Iris pigment epithelial cell (primary cell): ENCODE measurements at places on chromosomes 2 and 18.

DNA sequence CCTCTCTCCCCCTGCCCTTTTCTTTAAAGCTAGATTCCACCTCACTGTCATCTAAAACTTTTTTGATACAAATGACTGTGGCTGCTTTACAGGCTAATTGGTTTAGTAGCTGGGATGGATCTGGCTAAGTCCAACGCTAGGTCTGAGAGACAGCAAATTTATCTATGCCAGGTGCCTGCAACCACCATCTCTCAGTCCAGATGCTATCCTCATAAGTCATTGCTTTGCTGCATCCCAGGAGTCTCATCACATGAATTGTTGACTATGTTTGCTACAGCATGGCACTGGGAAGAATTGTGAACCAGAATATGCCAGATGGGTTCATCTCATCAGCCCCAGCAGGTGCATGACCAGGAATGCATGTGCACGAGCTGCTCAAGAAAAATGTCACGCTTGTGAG is 100.0 kb upstream of the PID1 start:
- no peak for DNase-seq

- DNase-seq = no peak
Measured at GRCh38 chr18:2508678-2509077, 62.6 kb downstream of the METTL4 start.

- DNase-seq = no peak
Measured at GRCh38 chr18:23102493-23103261, 32.6 kb upstream of the CABLES1 start.

DNA sequence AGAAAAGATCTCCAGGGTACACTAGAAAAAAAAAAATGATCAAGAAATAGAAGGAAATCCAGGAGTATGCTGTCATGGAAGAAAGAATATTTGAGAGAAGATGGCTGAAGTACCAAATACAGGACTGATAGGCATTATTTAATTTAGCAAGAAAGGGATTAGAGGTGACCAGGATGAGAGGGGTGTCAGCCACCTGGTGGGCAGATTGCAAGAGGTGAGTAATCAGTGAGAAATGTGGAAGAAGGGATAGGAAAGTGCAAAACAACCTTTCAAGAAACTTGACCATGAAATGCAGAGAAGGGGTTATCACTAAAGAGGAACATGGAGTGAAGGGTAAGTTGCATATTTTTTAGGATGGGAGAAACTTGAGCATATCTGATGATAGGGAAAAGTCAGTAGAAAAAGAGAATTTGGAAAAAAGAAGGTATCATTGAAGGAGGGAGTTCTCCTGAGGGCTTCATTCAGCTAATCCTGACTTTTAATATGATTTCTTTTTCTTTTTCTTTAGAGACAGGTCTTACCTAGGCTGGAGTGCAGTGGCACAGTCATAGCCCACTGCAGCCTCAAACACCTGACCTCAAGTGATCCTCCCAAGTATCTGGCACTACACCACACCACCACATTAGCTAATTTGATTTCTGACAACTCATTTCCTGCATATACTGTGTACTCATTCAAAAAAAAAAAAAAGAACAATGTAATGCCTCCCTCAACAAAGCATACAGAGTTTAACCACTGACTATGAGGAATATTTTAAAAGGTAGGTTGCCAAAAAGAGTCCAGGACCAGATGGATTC is 101.3 kb downstream of the LRP2 start:
- no peak for DNase-seq

- DNase-seq = peak; percentile 64
Measured at GRCh38 chr18:58135701-58136331, 91.8 kb downstream of the NEDD4L start.

DNA sequence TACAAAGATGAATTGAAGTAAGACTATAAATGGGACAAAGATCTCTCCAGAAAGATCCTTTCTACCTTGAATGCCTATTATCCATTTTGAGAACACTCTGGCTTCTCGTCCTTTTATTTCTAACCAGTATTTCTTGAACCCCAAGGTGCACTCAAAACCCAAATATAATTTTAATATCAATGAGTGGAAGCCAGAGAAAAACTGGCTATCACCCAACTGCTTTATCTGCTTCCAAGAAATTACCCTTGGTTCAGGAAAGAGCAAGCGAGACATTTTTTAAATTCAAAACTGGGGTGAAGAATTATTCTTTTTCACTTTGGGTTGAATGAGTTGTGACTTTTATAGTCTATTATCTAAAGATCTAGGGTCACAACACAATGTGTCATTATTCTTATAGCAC is 221.3 kb downstream of the PTH2R start:
- no peak for DNase-seq

DNA sequence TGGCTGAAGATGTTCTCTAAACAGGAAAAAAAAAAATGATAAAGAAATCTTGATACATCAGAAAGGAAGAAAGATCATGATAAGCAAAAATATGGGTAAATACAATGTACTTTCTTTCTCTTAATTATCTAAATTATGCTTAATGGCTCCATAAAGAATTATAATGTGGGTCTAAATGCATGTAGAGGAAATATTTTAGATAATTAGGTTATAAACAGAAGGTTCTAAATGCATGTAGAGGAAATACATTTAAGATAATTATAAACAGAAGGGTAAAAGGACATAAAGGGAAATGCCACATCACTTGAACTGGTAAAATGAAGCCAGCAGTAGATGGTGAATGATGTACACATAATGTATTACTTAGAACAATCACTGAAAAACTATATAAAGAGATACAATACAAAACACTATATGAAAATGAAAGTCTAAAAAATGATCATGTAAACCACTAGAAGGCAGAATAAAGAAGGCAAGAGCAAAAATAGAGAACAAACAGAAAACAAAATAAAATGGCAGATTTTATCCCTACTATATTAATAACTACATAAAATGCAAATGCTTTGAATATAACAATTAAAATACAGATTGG is 308.4 kb upstream of the CDH2 start:
- no peak for DNase-seq

DNA sequence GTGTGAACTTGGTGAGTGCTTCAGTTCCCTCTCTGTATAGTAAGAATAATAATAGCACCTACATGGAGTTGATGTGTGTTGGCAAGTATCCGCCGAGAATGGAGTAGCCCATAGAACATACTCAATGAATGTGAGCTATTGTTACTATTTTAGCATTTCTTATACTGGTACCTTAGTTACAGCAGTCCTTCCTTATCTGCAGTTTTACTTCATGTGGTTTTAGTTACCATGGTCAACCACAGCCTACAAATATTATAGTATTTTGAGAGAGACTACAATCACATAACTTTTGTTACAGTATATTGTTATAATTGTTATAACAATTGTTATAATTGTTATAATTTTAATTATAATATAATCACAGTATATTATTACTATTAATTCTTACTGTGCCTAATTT is 152.5 kb upstream of the RASGRP3 start:
- no peak for DNase-seq

DNA sequence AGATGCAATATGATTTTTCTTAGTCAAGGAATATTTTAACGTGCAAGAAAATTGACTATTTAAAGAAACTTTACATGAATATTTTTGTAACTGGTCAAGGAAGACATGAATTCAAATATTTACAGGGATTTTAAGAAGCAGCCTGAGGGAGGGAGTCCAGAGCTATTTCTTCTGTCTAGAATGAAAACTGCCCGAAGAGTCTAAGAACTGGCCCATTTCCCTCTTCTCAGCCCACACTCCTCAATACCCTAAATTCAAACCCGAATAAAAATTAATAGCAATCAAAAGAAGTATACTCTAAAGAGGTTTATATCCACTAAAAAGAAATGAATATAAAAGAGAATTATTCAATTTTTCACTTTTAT is 6.5 kb upstream of the NDUFV2 start:
- DNase-seq = no peak

DNA sequence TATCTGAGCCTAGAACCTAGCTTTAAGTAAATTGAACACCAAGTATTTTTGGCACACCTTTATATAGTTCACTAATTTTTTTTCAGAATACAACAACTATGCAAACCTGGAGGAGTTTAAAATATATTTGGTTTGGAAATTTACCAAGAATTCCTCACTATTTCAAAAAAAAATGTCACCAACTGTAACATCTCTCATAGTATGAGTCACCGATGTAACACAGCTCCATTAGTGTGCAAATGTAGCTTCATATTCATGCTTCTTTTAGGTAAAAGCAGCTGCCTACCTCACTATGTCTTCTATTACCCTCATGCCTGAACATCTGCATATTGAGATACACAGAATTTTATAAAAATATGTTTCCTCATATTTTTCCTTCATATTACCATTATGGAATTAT is 80.5 kb downstream of the NRXN1 start:
- DNase-seq = peak; percentile 31

GRCh38 chr2:55601849-55602248 is 15.6 kb downstream of the PPP4R3B start:
- DNase-seq = no peak

- no peak for DNase-seq
Measured at GRCh38 chr2:99576775-99577174, 87.0 kb upstream of the REV1 start.

- no peak for DNase-seq
Measured at GRCh38 chr2:30139131-30139870, 7.5 kb upstream of the YPEL5 start.

DNA sequence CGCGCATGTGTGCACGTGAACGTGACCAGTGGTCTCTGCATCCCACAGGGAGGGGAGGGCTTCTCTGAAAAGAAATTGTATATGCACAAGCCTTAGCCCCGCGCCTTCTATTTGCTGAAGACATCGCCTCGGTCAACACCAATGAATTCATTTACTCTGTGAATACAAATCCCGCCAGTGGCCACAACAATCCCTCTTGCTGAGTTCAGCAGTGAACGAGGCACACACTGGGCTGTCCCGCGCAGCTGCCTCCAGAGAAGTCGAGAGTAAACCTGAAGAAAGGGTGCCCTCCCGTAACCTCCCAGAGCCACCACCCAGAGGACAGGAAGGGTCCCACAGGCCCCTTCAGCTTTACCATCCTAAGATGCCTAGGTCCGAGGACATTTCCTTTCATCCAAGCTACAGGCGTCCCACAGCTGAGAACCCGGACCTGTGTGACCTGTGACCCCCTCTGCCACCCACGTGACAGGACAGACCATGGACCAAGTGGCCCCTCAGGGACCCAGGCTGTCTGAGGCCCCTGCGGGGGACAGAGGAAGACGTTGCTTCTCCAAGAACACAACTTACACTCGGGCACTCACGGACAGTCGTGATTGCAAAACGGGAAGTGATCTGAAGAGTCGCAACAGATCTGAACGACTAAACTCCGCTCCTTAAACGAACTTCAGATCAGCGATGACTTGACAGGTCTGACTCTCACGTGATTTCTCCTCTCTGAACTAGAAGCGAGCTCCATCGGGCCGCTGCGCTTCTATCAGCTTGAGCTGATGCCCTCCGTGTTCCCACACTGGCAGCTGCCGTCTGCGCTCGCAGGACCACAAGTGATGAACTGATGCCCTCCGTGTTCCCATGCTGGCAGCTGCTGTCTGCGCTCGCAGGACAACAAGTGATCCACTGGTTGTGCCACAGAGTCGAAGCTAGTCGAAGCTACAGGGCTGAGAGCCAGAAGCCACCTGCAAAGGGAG is 92.7 kb downstream of the ZNF516 start:
- DNase-seq = no peak

DNA sequence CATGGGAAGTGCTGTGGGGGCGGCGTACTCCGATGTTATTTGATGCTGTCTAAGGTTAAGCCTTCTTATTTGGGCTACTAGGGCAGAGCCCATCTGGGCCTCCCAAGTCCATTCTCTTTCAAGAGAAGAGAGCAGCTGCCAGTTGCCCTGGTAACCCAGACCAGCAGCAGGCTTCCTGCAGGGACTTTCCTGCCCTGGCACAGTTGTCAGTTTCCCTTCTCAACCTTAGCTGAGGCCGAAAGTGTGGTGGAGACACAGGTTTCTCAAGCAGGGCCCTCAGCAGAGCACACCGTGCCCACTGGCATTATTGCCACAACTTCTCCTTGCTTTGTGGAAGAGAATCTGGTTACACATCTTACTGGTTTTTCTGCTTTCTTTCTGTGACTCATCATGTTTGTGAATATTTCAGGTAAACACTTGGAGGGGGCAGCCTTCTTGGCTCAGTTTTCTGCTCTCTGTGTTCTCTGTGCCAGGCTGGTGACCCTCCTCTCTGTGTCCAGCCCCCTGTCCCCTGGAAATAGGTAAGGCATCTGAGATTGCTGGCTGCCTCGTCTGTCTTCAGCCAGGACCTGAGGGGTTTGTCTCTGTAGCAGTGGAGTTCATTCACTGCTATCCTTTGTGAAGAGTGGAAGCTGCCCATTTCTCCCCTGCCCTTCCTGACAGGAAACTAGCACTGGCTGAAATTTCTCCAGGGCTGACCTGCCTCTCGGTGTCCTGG is 111.0 kb downstream of the B3GNT2 start:
- peak; percentile 50 for DNase-seq

DNA sequence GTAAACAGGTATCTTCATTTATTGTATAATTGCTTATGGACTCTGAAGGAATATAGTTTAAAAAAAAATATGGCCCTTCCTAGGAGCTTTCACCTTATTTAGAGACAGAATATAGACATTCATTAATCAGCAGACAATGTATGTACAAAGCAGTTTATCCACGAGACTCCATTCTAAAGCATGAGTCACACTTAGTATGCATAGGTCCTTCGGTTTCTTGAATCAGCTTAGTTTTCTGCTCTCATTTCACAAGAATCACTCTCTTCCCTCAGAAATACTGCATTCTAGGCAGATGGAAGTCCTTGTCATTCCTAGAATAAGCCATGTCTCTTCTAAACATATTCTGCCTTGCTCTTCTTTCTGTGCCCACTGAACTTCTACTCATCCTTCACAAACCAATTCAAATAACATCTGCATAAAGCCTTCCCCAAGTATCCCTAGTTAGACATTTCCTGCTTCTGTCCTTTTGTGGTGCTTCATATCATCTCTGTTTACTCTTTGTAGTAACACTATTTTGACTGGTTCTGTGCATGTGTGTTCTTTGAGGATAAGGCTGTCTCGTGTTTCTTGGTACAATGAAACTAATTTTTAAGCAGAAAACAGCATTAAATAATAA is 84.5 kb downstream of the PTRHD1 start:
- DNase-seq = peak; percentile 80

DNA sequence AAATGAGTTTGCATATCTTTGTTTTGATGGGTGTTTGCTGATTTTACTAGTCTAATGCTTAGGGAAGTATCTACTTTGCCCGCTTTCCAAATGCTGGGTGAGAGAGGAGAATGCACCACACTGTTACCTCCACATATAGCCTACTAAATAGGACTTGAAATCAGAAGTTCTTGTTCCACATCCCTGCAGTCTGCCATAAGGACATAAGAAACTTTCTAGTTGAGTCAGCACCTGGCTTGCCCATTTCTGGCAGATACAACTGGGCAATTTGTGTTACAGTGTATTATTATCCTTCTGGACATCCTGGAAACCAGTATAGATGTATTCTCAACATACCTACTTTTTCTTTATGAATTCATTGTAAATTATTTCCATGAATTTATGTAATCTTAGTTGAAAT is 29.5 kb downstream of the ANXA4 start:
- DNase-seq = no peak

DNA sequence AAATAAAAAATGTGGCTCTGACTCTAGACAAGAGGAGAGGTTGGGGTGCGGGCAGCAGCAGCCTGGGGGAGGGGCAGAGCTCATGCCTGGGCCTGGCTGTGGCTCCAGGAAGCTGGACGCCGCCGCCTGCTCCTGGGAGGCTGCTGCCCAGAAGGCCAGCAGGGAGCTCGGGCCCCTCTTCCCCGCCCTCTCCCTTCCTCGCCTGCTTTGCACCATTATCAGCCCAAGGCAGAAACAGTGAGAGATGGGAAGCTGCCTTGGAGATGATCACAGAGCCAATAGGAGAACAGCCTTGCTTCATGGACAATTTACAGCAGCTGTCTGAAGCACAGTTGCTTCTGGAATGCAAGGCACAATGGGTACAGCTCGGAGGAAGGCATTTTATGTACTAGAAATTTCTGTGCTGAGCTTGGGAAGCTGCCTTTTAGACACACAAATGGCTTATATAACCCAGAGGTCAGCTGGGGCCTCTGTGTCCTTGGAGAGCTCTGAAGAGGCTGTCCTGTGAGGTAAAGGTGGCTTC is 55.3 kb upstream of the AFF3 start:
- peak; percentile 45 for DNase-seq
